Thoracic aorta (tissue), 2 donors: ENCODE measurements at places on chromosomes 7 and 10. TPM values are rescaled to one million over a fixed set of nuclear protein-coding genes. Genes with fewer than 3 reads are reported as not detected.

FGFR2 gene
- total RNA-seq = 16.2 TPM

TSPAN33 gene
- total RNA-seq = 14.1 TPM

IQUB gene
- 0.21 TPM for total RNA-seq

NPSR1 gene
- total RNA-seq = not detected

MNX1 gene
- total RNA-seq = not detected

DNA sequence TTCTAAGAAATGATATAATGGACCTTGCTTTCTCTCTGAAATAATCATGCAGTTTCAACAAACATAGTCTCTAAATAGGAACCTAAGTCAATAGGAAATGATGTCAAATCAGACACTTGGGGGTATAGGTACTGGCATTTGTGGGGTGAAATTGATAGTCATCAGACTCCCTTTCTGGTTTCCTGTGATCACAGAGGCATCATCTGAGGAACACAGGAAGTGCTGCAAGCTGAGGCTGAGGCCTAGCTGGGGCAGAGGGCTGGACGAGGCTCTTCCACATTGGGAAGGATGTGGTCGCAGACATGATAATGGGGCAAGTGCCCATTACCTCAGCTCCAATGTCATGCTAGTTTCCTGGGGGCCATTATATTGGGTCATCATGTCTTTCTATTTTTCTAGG is 33.5 kb upstream of the TARP start:
- DNase-seq = no peak

DNA sequence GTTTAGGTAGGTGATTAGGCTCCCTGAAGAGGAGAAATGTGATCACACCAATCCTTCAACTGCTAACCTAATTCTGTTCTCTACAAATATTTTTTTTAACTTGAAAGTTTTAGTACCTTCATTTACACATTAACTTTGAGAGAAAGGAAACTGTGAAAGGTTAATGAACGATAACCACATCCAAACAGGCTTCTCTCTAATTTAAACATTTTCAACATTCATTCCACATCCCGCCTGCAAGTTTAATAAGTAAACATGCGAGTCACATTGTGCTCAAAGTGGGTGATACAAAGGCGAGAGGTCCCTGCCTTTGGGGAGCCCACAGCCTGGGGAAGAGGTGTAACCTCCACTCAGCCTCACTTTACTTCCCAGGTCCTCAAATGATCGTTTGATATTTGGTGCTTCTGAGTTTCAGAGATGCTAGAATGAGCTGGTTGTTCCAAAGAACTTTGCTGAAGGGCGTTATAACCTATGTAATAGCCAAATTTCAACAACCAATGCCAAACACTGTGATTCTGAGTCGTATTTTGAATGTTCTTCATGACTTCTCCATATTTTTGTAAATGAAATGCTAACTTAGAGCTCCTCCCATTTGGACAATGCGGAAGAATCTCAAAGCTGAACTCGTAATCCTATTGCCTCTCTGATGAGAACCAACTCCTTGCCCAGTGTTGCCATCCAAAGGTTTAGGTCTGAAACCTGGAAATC is 47.5 kb downstream of the DENND2A start:
- no peak for DNase-seq

- no peak for DNase-seq
These were observed 933 bp downstream of the MDFIC start for GRCh38 chr7:114922652-114923402.

GRCh38 chr7:44184206-44184872 is 4.9 kb downstream of the GCK start:
- no peak for DNase-seq

DNA sequence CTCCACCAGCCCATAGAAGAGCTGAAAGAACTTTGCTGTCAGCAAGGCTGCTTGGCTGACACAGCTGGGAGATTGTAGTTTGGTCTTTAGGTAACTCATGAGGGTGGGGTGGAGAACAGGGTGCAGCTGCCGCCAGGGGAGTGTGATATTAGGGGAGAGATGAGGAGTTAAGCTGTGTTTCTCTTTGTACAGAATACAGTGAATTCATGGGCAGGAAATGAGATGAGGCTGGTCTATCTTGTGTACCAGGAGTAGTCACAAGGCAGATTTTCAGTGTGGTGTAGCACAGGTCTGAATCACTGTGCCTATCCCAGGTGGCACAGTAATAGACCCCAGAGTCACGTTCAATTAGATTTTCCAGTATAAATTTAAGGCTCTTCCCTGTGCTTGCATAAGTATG is 56.6 kb upstream of the TARP start:
- no peak for DNase-seq

GRCh38 chr10:13560597-13560996 is 26.2 kb upstream of the PRPF18 start:
- no peak for DNase-seq

DNA sequence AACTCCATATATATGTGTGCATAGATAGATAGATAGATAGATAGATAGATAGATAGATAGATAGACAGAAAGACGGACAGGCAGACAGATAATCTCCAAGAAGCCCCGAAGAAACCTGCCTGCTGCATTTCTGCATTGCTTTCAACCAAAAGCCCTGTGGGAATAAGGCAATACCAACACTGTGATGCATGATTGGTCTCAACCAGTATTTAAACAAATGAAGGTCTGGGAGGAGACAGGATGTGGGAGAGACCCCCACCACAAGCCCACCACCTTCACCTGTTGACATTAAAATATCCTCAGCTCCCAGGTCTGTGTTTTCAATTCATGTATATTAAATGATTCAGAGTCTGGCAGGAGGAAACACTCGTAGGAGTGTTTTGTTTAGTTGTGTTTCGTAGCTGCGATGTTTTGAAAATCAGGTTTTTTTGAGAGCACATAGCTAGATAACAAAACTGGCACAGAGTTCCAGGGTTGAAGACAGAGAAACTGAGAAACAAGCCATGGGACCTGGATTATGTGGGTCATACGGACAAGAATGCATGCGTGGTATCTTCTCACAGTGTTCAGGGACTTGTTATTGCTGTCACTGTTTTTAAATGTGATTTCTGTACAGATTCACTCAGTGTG is 200.7 kb upstream of the AHR start:
- DNase-seq = no peak

- DNase-seq = no peak
These were observed 176.8 kb downstream of the TWIST1 start for GRCh38 chr7:18940593-18941134.

DNA sequence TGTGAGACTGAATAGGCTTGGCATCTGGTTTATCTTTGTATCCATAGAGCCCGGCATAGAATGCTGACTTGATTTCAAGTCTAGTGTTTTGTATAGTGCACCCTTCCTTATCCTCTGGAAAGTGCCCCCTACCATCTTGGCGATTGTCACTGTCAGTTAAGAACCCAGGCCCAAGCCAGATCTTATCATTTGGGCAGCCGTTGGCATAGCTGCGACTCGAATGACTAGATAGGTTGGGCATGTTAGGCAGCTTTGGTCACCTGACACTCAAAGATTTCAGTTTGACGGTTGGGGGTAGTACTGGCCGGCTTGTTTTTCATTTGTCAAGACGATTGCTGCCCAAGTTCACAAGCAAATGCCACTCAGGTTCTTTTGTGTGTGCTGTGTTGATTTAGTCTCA is 6.6 kb downstream of the NIPSNAP2 start:
- no peak for DNase-seq

- DNase-seq = no peak
These were observed 44.8 kb downstream of the CLIP2 start for GRCh38 chr7:74334030-74334429.

DNA sequence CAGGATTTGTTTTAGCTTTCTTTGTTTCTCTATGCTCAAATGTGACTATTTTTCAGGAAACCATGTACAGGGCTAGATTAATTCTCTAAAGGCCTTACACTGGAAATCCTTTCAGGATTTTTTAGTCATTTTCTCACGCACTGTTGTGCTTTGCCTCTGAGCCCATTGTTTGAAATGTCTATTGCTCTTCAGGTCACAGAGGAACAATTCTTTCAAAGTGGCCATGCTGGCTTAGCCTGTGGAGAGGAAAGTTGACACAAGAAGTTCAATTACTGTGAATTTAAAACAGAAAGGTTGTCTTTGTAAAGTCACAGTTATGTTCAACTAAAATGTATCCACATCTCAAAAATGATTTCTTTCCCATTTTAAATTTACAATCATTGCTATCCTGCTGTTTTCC is 1071.7 kb upstream of the POT1 start:
- DNase-seq = no peak

DNA sequence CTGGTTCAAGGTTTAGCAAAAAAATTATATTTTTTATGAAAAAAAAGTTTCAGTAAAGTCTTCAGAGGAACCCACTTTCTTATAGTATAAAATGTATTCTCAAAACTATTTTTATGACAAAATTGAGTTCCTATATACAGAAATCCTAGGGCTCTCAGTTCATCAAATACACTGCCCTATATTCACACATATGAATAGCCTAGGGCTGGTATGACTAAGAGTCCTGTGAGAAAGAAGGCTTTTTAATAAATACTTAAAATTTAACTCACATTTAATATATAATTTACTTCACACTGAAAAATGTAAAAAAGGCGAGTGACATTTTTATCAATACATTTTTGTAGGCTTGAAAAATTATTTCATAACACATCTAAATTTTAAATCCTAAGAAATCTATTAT is 16.6 kb downstream of the CHCHD3 start:
- DNase-seq = no peak

DNA sequence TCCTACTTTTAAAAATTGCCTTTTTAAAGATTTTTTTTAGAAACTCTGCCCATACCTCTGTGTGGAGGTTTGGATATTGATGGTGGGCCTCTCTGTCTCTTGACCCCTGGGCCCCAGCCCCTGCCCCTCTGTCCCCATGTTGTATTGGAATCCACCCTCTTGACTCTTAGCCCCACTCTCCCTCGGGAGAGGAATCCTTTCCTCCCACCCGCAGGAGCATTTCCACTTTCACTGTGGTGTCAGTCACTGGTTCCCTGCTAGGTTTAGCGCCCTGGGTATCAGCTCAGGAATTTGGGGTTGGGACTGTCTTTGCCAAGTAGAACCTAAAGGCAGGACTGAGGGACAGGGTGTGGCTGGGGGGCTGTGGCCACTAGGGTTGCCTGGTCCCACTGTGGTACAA is 10.1 kb downstream of the PFKFB3 start:
- DNase-seq = no peak

DNA sequence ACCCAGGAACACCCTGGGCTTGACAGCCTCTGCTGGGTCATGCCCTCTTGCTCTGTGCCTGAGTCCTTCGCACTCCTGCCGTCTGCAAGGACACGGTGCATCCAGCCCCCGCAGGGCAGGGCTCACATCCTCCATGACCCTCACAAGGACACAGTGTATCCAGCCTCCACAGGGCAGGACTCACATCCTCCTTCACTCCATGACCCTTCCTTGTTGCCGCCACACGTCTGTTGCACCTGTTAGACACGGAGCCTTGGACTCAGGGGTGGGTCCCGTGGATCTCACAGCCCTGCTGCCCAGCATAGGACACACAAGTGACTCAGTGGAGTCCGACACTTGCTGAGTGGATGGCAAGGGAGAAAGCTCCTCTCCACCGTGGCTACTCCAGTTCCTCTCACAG is 500.8 kb downstream of the DNAJB6 start:
- no peak for DNase-seq

- DNase-seq = no peak
These were observed 17.6 kb downstream of the IFIT5 start for GRCh38 chr10:89431977-89432376.

DNA sequence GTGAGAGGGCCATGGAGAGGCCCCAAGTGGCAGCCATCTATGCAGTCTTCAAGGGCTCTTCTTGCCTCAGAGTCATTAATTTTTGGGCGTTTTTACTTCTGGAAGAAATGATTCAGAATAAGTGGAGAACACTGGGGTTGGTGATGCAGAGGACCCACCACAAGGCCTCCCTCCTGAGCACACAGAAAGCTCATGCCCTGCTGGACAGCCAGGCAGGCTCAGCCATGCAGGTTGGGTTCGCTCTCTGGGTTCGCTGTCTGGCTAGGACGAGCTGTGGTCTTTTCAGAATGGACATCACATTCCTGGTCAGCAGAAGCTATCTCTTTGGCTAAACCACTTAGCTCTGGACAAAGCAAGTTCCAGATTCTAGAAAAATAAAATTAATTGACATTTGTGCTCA is 480.8 kb downstream of the RPS24 start:
- no peak for DNase-seq

DNA sequence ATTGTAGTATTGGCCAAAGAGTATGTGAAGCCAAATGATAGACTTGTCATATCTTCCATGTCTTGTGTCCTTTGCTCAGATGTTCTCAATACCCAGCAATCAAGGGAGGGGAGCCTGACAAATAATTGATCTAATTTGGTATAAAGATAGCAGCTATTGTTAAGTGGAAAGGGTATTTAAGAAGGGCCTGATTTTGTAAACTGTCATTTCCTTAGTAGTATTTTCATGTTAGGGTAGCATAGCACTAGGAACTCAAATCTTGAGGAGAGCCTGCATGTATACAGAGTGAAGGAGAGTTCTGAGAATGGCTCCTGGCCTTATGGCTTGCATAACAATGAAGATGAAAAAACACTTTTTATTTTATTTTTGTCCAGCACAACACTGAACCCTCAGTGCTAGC is 53.1 kb downstream of the GNAI1 start:
- DNase-seq = no peak

DNA sequence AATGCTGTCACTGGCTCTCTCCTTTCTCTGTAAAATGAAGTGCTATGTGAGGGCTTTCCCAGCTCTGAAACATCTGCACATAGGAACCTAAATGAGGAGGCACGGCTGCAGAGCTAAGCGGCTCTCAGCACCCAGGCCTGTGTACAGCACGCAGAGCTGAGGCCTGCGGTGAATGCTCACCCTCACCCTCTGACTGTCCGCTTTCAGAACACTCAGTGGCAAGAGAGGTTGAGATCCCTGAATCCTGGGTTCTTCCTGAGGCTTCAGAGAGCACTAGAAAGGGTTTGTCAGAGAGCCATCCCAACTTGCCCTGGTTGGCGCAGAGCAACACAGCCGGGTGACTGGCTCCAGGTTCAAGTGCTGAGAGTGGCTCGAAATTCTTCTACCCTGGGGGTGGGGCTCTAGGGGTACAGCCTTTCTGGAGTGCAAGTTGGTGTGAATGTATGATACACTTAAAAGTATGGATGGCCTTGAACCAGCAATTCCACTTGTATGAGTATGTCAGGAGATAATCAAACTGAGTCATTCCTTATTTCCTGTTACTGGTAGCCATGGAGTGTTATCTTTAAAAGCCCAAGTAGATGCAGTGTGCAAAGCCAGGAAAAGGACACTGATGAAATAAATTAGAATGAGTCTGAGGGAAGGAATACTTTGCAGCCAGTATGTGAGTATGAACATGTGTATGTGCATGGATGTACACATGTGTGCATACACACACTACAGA is 1.7 kb upstream of the CCDC201 start:
- no peak for DNase-seq
